AG09309 (cell line): ENCODE measurements at places on chromosomes 3 and 15.
A peak's percentile ranks its signal among the peaks of the same experiment; 100 is the strongest.

DNA sequence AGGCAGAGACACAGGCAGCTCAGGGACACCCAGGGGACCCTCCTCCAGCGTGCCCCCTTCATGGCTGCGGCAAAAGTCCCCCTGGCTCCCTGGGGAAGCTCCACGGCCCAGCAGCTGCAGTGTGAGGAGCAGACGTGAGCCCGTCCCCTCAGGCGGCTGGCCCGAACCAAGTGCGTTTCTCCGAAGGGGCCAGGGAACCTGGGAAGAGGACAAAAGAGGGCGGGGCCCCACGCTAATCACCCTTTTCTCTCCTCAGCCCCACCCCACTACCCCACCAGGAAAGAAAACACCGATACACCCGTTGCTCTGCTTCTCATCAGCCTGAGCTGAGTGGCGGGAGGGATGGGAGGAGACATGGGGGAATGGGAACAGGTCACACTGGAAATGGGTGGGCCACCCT, at the start of gene MUC4:
TSS of gene MUC4 (minus strand) at position 174 of the 400 bp plus-strand sequence. CDS start at position 62, 112 bp downstream.
- DNase-seq: no peak

DNA sequence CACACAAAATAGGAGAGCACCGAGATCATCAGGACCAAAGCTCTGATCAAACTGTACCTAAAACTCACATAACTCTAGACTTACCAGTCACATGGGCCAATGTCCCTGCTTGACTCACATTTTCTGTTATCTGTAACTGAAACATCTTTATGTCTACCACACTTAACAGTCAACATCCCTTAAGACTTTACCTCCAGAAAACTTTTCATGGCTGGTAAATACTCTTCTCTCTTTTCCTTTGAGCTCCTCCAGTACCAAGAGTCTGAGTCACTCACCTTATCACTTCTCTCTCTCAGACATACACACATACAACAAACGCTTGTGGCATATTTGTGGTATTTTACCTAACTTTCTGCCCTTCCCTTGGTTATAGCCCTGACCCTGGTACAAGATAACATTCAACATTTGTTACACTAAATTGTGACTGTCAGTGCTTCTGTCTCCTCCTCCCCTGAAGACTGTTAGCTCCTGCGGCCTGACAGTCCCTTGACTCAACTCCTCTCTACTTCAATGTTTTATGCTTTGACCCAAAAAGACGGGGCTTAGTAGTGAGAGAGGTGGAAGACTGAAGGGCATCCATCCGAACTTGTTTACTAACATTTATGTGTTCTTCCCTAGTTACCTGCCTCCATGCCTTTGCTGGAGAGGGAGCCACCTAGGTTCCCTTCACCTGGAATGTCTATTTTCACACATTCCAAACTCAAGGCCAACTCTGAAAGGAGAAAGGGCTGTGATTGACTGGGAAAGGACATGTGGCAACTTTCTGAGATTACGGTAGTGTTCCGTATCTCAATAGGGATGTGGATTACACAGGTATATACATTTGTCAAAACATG, 3.7 kb upstream of the EFHB start:
- DNase-seq: no peak

- peak; percentile 37 for DNase-seq
These were observed 61.2 kb downstream of the THBS1 start for GRCh38 chr15:39642011-39642640.

DNA sequence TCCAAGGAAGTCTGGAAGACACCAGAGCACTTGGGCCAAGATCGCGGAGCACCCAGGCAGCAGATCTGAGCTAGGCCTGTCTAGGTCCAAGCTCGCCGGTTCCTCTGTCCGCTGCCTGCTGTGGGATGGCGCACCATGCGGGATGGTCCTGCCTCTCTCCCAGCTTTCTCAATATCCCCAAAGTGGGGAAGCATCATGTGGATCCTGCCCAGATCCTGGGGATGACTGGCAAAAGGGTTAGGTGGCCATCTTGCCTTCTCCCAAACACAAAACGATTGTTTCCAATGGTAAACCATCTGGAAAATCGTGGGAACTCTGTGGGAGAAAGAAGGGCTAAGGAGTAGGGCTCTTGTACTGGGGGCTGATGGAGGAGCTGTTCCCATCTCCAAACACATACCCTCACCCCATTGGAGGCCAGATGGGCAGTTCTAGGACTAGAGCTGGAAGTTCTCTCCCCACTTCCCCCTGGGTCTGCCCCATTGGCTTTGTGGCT, 8.9 kb downstream of the PRKCD start:
- DNase-seq: no peak

GRCh38 chr15:71444866-71445590, 329.8 kb downstream of the THSD4 start:
- no peak for DNase-seq

DNA sequence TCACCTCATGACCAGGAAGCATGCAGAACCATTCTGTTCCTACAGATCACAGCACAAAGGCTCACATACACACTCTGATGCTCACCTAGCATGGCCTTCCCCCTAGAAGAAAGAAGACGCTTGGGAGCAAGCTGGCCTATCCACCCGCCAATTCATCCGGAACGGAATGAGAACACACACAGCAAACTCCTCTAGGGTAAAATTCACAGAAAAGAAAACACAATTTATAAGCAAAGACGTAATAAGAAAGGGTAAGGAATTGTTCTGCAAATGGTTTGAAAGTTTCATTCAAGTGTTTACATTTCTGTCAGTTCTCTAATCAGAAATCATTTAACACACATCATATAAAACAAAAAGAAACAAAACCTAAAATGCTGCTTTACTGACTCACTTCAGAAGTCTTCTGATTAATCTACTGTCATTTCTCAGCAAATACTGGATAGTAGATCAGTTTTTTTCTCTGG, 218.1 kb downstream of the OSBPL10 start:
- DNase-seq: no peak

- no peak for DNase-seq
These were observed 9.2 kb upstream of the SLC6A1 start for GRCh38 chr3:10983219-10983916.

- DNase-seq: peak; percentile 17
These were observed 41.9 kb upstream of the UBP1 start for GRCh38 chr3:33482111-33482521.

DNA sequence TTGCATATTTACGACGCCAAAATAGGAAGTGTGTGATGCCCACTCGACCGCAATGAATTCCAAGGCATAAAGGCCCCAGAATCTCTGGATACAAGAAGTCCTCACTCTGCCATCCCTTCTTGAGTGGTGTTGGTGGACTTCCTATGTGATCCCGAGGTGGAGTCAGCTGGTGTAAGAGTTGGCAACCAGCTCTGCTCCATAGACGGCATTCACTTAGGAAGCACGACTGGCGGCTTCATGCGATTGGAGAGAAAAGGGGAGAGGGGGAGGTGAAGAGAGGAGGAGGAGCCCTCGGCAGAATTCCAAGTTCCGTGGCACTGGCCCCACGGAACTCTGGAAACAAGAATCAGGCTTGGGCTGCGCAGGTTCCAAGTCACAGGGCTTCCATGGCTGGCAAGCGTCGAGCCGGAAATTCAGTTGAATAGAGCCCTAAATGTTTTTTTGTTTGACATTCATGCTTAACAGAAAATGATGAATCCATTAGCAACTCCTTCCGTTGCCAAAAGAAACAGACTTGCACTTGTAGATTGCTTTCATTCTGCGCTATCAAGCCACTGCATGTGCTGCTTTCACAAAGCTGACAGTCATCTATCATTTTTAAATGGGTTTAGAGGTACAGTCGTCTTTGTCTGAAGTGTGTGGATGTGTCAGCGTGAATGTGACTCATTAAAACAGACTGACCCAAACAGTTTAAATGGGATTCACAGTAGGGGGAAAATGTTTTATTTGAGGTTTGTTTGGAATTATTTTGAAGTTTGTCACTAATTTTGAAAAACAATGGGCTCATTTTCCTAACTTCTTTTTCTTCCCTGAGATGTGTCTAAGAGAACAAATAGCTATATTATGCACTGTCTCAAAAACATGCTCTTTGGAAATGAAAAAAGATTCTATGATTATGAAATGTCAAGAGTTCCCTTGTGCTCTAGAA, 428.3 kb upstream of the ATP11B start:
- DNase-seq: no peak

GRCh38 chr3:107690522-107691138, 167.9 kb downstream of the BBX start:
- DNase-seq: peak; percentile 49

GRCh38 chr15:62165793-62166375, 799 bp upstream of the C2CD4B start:
- no peak for DNase-seq

- DNase-seq: no peak
These were observed 356.7 kb upstream of the UMPS start for GRCh38 chr3:124373524-124373923.

- no peak for DNase-seq
These were observed 63.3 kb upstream of the SEC61A1 start for GRCh38 chr3:127988770-127989557.

DNA sequence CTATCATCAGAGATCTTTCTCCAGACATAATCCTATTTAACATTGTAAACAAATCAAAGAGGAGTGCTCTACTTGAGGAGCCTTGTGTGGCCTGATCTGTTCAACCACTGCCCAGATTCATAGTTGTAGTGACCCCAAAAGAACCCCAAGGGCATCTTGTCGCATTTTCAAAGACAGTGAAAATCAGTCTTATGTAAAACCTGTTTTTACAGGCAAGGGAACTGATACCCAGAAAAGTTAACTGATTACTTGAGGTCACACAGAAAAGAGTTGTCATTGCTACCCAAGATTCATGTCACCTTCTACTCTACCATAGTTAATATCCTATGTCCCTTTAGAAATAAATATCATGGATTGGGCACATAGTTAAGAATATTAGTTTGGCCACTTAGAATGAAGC, 40.5 kb upstream of the ARPP21 start:
- no peak for DNase-seq

DNA sequence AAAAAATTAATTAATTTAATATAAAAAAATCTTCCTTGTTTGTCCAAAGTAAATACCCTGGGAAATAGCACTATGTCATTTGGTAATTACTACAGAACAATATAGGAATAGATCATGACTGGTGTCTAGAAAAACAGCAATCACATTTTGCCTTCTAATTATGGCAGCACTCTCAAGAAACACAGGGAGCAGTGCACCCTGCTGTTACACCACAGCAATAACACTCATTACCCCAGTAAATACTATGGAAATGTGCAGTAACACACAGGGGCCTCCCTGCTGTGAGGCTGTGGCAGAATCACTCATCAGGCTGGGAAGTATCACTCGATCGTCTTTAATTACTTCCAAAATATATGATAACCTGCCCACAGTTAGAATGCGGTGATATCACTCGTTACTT, 646.0 kb downstream of the TUSC7 start:
- DNase-seq: no peak

DNA sequence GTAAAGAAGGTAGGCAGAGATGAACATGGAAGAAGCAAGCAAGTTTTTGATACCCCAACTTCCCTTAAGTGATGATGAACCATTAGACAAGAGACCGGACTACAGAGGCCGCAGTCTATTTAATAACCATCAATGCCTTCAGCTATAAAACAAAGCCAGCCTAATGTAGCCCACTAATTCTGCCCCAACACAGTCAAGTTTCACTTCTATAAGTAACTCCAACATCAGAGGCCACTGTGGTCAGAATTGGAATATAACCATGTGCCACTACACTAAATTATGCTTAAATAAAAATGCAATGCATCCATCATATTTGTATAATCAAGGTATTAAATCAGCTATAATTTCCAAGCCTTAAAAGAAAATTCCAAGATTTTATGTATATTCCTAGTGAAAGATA, 234.7 kb downstream of the FOXP1 start:
- DNase-seq: no peak

DNA sequence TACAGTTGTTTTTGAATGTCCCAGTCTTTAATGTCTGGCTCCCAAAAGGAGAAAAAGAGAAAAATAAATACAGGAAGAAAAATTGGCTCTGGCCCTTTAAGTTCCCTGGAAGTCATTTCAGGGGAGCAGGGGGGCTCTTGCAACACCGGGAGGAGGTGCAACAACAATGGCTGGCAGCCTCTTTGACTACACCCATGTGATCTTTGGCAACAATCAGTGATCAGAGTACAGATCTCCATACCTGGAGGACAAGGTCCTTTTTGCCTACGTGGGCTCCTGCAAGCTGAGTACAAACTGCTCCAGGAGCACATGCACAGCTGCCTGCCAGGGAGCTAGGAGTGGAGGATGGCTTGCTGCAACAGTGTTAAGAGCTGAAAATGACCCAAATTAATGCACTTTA, 63.9 kb downstream of the GLCE start:
- no peak for DNase-seq

GRCh38 chr3:130839813-130840212, 54.1 kb upstream of the ATP2C1 start:
- DNase-seq: no peak

DNA sequence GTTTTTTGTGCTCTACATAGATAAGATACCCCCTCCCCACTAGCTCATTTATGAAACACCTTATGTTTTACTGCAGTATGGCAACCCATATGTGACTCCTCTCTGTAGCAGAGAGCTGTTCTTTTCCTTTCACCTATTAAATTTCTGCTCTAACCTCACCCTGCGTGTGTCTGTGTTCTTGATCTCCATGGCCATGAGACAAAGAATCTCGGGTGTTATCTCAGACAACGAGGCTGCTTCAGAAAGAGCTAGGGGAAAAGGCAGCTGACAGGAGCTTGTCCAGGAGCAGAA, 18.0 kb downstream of the CCR8 start:
- DNase-seq: no peak

GRCh38 chr3:137304313-137305056, 346.7 kb downstream of the IL20RB start:
- DNase-seq: no peak

GRCh38 chr15:91946581-91947292, 93.2 kb downstream of the SLCO3A1 start:
- no peak for DNase-seq

GRCh38 chr3:62094461-62094860, 278.9 kb downstream of the FEZF2 start:
- DNase-seq: no peak

- DNase-seq: no peak
These were observed 30.1 kb downstream of the ICE2 start for GRCh38 chr15:60448668-60449360.

- DNase-seq: no peak
These were observed 315.6 kb upstream of the NR2E3 start for GRCh38 chr15:71494563-71495397.

- DNase-seq: no peak
These were observed 151.2 kb downstream of the FOXP1 start for GRCh38 chr3:71432044-71432975.
